ENCODE measurements at places on chromosomes 11 and 22.

DNA sequence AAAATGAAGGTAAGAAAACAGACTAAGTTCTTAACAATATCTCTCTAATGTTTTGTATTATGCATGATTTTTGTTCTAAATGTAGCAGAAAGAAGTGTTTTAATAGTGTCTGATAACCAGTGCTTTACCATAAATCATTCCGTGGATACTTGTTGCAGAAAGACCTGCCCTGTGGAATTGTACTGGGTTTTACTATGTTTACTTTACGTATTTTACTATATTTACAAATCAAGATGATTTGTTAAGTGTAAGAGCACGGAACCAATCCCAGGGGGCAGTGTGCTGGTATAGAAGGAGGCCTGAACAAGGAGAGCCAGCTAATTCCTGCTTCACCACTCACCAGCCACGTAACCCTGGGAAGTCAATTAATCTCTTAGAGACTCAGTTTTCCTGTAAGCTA, 1.4 kb downstream of the HTR3B start:
- no peak for DNase-seq

DNA sequence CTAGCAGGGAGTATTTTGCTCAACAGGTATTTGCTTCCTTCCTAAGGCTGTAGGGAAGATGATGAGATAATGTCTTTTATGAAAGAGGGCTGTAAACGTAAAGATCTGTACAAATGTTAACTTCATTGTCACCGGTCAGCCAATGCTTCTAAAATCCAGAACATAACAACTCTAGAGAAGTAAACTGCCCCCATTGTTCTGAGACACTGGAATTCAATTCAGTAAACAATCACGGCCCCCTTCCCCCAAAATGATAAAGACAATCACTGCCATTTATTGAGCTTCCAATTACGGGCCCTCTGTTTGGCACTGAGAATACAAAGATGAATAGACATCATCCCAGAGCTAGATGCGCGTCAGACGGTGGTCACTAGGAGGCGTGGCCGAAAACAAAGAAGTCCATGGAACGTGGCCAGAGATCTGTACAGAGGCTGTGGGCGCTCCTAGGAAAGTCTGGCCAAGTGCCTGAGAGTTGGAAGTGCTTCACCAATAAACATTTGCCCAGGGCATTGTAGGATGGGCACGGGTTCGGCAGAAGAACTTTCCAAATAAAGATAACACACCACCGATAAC, 576 bp downstream of the TMEM258 start:
- DNase-seq, result no peak

DNA sequence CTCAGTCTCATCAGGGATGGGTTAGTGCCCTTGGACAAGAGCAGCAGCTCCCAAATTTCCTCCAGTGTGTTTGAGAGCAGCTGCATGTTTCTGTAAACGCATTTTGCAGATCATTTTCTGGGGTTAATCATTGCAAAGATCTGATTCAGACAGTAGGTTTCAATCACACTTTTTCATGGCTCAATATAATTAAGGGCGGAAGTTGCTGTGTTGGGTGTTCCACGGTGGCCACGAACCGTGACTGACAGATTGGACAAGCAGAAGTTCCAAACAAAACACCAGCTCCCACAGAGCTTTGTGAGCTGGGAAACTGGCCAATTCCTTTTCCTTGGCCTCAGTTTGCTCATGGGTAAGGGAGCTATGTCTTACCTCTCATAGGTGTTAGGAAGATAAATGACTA, 8.4 kb upstream of the RASSF10 start:
- no peak for DNase-seq

DNA sequence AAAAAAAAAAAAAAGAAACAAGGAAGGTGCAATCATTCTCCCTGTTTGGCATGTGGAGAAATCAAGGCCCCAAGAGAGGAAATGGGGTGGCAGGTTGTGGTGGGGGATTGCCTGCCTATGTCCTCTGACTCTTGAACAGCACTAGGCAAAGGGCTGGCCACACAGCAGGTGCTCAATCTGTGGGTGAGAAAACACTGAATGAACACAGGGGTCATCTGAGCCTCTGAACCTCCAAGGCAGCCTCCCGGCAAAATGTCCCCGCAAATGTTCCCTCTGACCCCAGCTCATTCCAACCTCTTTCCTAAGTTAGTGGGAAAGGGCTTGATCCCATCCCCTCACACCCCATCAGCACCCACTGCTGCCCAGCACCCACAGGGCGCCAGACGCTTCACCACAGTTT, 4.6 kb downstream of the PLA2G6 start:
- DNase-seq, result no peak

GRCh38 chr22:49969751-49970527, 9.4 kb downstream of the PIM3 start:
- DNase-seq, result no peak
